Suprapubic skin (tissue), 4 donors: ENCODE measurements at places on chromosomes 2 and 18.

- DNase-seq, result no peak
These were observed 169.5 kb downstream of the SLC8A1 start for GRCh38 chr2:40282428-40282827.

- DNase-seq, result no peak
These were observed 318.3 kb upstream of the KLHL29 start for GRCh38 chr2:23066686-23067085.

DNA sequence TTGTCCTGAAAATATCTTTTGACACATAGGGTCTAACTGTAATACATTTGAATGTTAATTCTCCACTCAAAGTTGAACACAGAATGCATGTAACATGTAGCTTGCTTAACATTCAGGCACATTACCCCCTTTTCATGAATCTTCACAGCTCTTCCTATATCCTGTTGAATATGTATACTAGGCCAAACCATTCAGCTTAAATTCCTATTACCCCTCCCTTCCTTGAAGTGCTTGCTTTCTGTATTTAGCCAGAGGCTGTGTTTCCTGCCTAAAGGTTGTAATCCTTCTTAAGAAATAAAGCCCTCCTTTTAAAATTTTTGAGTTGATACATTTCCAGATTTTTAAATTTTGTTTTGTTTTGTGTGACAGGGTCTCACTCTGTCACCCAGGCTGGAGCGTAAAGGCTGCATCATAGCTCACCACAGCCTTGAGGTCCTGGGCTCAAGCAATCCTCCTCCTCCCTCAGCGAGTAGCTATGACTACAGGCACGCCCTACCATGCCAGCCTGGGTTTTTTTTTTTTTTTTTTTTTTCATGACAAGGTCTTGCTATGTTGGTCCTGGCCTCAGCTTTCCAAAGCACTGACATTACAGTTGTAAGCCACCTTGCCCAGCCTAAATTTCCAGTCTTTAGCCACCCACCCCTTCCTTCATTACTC, 357.6 kb downstream of the DSC3 start:
- DNase-seq, result no peak

DNA sequence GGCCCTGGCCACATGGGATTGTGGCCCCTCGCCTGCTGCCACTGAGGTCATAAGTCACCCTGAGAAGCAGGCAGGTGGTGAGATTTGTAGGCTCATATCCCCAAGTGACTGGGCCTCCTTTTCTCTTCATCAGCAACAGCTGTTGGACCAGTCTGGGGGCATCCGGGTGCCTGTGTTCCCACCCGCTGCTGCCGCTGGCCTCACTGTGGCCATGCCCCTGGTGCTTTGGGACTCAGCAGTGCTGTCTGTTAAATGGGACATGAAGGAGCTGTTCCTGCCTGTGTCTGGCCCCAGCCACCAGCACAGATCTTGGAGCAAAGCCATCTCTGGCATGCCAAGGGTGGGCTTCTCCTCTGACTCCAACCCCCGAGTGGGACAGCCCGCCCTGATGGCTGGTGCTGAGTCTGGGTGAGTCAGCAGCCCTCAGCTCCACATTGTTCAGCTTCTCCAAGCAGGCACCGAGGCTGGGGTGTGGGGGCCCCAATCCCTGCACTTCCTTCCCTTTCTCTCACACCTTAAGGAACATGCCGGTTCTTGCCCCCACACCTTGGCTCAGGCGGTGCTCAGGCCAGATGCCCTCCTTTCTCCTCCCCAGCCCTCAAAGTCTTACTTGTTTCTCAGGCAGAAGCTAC, 207.9 kb downstream of the GLI2 start:
- no peak for DNase-seq

- peak; percentile 48 for DNase-seq
These were observed 69.1 kb downstream of the LRRFIP1 start for GRCh38 chr2:237696461-237696860.

DNA sequence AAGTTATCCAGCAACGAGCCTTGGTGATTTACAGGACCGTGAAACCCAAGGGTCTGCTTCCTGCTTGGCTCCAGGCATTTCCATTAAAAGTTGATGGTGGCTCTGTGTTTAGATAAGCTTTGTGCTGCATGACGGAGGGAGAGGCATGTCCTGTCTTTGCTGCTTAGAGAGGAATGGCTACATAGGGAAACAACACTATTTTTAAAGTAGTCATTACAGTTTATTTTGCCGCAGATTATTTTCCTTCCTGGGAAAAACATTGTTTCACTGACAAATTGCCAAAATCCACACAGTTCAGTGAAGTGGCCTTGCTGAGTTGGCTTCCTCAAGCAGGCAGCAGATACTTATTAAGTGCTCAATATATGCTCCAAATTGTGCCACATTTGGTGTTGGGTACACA, 98.5 kb downstream of the THSD7B start:
- no peak for DNase-seq

- DNase-seq, result no peak
These were observed 97.0 kb upstream of the MC4R start for GRCh38 chr18:60469387-60470100.

DNA sequence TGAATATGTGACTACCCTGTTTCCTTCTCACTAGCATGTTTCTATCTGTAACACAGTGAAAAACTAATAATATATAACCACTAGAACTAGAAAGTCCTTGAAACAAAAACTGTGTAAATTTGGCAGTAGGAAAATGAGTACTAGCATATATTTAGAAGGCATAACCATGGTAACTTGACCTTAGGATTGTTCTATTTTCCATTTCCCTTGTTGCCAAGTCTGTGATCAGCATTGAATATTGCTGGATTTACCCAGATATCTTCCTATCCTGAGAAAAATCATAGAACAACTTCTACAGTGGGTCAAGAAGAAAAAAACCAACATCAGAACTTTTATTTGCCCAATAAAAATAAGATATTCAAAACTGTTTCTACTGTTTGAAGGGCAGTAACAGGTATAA, 563.9 kb upstream of the NRXN1 start:
- DNase-seq, result no peak

DNA sequence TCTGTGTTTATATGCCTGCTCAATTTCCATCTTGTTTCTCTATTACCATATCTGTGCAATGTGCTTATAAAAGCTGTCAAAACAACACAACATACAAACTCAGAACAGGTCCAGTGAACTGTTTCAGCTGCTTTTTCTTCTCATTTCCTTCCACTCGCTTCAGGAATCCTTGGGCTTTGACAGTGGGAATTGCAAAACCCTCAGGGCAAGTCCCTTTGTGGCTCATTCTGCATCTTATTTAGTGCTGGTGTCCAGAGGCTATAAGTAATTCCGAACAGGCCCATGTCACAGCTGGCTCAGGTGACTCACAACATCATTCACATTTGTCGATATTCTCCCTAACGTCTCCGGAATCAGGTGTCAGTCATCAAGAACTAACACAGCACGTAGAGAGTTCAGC, 309.9 kb upstream of the ZNF521 start:
- DNase-seq, result no peak

DNA sequence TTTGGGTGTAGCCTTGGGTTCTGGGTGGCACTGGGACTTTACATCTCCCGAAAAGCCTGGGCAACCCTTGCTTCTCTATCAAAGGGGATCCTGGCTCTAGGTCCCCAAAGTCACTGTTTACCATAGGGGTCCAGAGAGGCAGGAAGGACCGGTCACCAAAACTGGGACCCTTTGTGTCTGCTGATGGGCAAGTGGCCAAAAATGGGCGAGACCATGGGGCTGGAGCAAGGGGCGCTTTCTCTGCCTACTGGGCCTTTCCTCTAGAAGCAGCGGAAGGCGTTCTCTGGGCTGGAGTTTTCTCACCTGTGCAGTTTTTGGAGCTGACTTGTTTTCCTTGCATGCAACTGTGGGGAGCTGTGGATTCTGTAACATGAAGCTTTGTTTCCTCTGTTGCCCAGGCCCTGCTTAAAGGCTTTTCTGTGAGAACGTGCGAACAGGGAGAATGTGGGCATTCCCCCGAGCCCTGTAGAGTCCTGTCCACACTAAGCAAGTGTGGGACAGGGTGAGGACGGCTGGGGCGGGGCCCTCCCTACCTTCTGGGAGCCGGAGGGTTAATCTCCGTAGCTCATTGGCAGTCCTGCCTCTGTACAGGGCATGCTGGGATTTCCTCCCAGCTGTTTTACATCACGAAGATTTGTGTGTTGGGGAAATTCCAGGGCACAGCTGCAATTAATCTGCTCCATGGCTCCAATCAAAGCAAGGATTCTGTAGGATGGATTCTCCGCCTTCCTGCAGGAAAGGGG, 50.2 kb downstream of the TGOLN2 start:
- DNase-seq, result no peak

GRCh38 chr2:222851956-222852617, 8.7 kb upstream of the ACSL3 start:
- DNase-seq, result no peak

DNA sequence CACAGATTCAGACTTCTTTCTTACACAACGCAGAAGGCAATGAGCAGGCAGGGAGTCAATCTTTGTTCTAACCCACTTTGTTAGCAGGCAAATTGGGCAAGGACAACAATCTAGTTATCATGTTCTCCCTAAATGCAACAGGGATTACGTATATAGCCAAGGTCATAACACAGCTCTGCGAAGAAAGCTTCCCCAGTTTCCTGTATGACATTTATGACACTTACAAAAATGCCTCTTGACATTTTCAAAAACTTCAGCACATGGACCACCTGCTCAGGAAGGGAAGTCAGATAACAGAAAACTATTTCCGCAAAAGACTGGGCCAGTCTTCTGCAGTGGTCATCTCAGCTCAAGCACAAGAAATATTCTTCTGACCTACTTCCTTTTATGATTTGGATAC, 106.1 kb downstream of the IRS1 start:
- DNase-seq, result no peak

- no peak for DNase-seq
These were observed 39.0 kb upstream of the SIX3 start for GRCh38 chr2:44902217-44903137.

- no peak for DNase-seq
These were observed 299.3 kb downstream of the RND3 start for GRCh38 chr2:150188177-150188576.

- no peak for DNase-seq
These were observed 261.0 kb downstream of the ARHGAP15 start for GRCh38 chr2:143390171-143390570.

- no peak for DNase-seq
These were observed 7.1 kb downstream of the NEURL3 start for GRCh38 chr2:96498021-96498431.

DNA sequence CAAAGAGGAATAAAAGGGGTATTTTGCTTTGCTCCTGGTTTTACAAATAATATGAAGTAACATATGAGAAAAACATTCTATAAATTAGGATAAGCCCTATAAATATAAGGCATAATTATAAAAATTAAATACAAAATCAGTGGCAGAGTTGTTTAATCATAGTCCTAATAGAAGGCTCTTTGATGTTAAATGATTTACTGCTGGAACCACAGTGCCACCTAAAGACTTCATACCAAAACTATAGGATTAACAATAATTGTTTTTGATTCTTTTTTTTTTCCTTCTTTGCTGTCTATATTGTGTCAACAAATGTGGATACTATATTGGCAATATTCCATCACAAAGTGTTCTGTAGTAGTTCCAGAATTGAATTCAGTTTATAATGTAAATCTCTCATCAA, 837.7 kb upstream of the SLC39A10 start:
- no peak for DNase-seq

DNA sequence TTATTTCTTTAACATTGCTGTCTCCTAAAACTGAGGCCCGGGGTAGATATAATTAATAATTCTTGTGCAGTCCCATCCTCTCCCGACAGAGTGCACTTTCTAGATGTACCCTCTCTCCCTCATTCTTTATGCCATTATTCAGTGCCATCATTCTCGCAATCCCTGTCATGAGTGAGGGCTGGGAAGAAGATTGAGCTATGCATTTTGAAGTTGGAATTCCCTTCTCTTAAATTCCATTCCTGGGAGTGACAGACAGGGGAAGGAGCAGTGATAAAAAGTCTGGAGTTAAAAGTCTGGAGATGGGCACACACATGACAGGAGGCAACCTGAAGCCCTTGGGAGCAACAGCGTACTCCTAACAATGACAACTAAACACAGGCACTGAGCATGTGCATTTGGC, 2.6 kb upstream of the KCNE4 start:
- DNase-seq, result no peak

GRCh38 chr18:54382733-54383252, 25.1 kb downstream of the C18orf54 start:
- no peak for DNase-seq

DNA sequence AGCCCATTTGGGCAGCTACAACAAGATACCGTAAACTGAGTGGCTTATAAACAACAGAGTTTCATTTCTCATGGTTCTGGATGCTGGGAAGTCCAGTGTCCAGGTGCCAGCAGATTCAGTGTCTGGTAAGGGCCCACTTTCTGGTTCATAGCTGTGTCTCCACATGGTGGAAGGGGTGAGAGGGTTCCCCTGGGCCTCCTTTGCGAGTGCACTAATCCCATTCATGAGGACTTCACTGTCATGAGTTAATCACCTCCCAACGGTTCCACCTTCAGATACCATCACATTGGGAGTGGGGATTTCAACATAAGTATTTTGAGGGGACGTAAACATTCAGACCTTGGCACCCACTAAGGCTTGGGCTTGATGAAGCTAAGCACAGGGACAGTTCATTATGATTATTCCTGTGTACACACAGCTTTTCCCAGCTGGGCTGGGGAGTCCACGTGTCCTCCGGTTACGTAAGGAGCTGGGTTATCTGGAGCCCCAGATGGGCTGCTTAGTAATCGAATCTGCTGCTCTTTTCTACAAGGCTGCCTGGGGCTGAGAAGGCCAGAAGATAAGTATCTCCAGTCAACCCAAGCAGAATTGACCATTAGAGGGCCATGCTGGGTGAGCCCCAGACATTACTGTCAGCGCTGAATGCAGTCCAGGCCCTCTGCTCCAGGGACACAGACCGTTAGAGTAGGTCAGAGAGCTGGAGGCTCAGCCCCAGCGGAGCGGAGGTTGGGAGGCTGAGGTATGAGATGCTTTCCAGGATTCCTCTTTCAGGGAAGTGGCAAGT, 42.7 kb downstream of the EPAS1 start:
- no peak for DNase-seq

DNA sequence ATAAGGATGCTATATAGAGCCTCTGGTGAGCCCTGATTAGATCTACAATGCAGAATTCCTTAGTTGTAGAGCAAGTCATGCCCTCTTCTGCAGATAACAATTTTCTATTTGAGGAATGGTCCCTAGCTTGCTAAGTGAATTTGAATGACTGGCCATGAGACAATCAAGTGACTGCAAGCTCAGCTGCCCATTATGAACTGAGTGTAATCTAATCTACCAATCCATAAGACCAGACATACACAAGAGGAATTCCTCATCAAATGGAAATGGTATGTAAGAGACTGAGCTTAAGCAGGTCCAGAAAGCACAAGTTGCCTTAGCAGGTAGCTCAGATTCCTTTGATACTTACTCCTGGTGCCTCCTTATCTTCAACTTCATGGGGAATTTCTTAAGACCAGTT, 4.8 kb upstream of the ANKRD44 start:
- no peak for DNase-seq

GRCh38 chr2:103285354-103285753, 523.5 kb downstream of the TMEM182 start:
- DNase-seq, result no peak

- DNase-seq, result no peak
These were observed 78.8 kb downstream of the ANKRD12 start for GRCh38 chr18:9215221-9215933.

GRCh38 chr2:64142741-64143168, 1.5 kb downstream of the PELI1 start:
- no peak for DNase-seq

GRCh38 chr2:203948733-203949132, 12.2 kb downstream of the ICOS start:
- DNase-seq, result no peak

GRCh38 chr2:189698020-189698887, 23.8 kb downstream of the ANKAR start:
- DNase-seq, result no peak

GRCh38 chr2:18172607-18173006, 294.1 kb downstream of the KCNS3 start:
- no peak for DNase-seq
